H54 (cell line): ENCODE measurements at places on chromosomes 11 and 22.
A peak's percentile ranks its signal among the peaks of the same experiment; 100 is the strongest.

- no peak for DNase-seq
Observed at GRCh38 chr11:326842-327580, 6.4 kb upstream of the IFITM3 start.

- DNase-seq, result no peak
Observed at GRCh38 chr11:20566591-20567434, 32.6 kb upstream of the SLC6A5 start.

- no peak for DNase-seq
Observed at GRCh38 chr11:68009391-68010089, 587 bp upstream of the ALDH3B1 start.

DNA sequence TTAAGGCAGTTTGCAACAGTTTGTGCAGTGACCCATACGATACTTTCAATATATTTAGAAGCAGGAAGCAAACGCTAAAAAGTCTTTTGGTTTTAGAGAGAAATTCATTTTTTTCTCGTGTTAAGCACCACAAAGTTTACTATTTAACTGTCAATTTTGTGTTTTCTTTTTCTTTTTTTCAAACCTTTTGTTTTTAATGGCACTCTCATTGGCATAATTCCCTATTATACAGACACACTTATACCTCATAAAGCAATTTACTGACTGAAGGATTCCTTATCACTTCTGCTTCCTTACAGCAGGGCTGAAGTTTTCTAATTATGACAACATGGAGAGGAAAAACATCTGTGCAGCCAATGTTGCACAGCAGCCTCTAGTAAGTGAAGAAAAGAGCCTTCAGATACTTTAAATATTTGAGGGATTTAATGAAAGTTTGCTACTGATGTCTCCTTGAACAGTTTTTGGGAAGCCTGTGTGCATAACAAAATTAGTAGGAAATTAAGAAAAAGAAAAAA is 2191.2 kb downstream of the LRRC4C start:
- DNase-seq, result no peak

DNA sequence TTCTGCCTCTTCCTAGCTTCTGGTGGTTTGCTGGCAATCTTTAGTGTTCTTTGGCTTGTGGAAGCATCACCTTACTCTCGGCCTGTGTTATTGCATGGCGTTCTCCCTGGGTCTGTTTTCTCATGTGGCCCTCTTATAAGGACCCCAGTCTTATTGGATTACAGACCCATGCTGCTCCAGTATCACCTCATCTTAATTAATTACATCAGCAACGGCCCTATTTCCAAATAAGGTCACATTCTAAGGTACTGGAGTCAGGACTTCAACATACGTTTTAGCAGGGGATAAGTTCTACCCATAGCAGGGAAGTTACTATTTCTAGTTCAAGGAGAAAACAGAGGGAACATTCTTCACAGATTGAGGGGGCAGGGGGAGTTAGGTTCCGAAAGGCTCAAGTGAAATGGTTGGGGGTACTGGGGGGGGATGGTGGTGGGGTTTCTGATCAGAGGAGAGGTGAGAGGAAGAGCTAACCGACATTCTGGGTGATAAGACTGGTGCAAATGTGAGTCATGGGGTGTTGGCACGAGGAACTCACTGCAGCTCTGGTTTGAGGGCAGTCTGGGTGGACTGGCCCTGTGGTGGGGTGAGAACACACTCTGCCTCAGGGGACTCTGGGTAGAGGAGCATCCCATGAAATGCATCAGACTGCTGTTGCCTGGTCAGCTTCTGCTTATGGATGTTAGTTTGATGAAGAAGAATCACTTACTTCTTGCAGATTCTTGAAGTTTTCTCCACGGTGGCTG is 51.5 kb upstream of the ZBED5 start:
- DNase-seq, result no peak

GRCh38 chr22:43218786-43219185 is 31.9 kb upstream of the TTLL12 start:
- DNase-seq, result no peak

DNA sequence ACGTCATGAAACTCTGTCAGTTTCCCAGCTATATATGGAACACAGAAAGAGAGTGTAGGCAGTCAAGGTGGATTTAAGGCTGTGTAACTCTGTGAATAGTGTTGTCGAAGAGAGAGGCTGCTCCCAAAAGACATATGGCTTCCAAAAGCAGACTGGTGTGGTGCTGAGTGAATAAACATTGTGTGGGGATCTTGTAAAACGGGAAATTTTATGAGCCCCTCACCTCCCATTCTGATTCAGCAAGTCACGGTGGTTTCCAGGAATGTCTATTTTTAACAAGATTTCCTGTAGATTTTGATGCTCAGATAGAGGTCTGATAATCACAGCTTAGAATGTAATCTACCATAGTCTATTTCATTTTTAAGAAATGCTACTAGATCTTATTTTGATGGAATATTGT is 67.9 kb downstream of the SESN3 start:
- no peak for DNase-seq

DNA sequence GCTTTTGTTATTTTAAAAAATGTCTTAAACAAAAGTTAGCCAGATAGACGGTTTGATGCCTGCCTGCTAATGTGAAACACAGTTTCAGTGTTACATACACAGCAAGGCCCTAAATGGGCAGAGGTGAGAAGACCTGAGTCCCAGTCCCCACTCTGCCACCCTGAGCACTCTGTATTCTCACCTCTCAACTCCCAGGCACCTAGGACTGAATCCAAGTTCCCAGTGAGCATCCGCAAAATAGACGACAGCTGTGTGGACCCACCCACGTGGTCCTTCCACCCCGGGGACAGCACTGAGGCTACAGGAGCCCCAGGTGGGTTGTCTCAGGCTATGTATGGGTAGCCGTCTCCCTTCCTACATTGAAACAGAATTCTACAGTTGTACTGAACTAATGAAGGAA is 111.5 kb downstream of the RPL27A start:
- DNase-seq, result no peak

- no peak for DNase-seq
Observed at GRCh38 chr11:75597636-75598035, 35.6 kb downstream of the SERPINH1 start.

DNA sequence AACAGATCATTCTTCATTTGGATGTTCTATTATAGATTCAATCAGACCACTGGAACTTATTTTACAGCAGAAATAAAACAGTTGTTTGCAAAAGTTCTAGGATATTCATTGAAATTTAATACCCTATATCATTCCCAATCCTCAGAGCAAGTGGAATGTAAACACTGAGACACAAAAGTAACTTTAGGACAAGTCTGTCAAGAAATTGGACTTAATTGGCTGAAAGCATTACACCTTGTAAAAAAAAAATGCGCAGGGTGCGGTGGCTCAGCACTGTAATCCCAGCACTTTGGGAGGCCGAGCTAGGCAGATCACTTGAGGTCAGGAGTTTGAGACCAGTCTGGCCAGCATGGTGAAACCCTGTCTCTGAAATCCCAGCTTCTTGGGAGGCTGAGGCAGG is 29.9 kb upstream of the TMEM123 start:
- DNase-seq, result no peak

GRCh38 chr11:28176351-28176750 is 68.2 kb downstream of the METTL15 start:
- DNase-seq, result no peak

DNA sequence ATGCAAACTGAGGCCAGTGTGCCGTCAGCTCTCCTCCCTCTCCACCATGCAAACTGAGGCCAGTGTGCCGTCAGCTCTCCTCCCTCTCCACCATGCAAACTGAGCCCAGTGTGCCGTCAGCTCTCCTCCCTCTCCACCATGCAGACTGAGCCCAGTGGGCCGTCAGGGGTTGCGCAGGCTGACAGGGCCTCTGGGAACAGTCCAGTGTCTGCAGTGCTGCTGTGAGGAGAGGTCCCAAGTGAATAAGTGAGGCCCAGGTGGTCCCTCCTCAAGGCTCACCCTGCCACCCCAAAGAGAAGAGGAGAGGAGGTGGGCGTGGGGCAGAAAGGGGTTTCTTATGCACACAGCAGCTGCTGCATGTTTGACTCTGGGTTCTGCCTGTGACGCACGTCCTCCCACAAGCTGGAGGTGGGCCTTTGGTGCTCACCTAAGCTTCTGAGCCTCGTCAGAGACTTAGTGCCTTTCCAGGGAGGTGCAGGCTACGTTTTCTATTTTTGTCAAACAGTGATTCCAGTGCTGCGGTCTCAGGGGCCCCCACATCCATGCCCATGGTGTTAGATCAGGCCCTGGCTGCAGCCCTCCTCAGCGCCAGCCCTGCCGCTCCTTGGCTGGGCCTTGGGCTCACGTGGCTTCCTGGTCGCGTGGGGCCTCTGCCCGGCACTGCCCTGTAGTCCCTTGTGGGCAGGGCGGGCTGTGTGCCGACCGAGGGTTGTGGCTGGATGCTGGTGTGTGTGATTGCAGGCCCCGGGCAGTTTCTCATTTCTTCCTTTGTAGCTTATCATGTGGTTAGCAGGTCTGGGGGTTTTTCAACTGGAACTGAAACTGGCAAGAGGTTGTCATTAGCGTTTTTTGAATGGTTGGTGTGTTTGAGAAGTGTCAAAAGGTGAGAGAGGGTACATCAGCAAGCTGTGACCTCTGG is 7.1 kb downstream of the TPCN2 start:
- no peak for DNase-seq

GRCh38 chr11:727859-728748 is 19.2 kb upstream of the TALDO1 start:
- peak; percentile 100 for DNase-seq

GRCh38 chr11:10807493-10808234 is 1.1 kb downstream of the EIF4G2 start:
- peak; percentile 19 for DNase-seq

GRCh38 chr11:96102664-96103078 is 178.8 kb upstream of the MTMR2 start:
- no peak for DNase-seq

- no peak for DNase-seq
Observed at GRCh38 chr11:45209891-45210699, 63.7 kb downstream of the PRDM11 start.

- DNase-seq, result no peak
Observed at GRCh38 chr11:113732092-113732491, 26.0 kb upstream of the TMPRSS5 start.

DNA sequence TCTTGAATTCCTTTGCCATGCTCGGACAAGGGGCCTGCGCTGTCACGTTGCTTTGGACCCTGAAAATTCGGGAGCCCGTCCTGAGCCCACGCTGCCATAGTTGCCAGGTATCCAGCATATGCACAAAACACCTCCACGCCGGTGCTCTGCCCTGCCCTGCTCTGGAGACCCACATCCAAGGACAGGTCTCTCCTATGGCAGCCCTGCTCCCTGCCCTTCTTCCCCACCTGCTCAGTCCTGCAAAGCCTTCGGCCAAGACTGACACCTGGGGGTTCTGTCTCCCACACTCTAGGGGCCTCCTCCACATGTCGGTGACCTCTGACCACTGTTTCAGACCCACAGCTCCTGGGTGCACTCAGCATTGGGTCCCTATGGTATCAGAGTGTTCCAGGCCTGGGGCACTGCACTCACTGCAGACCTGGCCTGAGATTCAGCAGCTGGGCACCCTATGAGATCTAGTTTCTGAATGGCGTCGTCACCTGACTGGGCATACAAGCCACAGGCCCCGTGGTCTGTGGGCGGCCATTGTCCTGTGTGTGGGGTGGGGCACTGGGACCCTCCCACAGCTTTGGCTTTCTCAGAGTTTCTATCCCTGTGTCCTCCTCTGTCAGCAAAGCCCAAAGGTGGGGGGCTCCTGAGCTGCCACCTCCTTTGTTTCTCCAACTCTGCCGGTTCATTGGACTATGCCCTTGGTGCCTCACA is 2.0 kb upstream of the KRTAP5-6 start:
- no peak for DNase-seq

DNA sequence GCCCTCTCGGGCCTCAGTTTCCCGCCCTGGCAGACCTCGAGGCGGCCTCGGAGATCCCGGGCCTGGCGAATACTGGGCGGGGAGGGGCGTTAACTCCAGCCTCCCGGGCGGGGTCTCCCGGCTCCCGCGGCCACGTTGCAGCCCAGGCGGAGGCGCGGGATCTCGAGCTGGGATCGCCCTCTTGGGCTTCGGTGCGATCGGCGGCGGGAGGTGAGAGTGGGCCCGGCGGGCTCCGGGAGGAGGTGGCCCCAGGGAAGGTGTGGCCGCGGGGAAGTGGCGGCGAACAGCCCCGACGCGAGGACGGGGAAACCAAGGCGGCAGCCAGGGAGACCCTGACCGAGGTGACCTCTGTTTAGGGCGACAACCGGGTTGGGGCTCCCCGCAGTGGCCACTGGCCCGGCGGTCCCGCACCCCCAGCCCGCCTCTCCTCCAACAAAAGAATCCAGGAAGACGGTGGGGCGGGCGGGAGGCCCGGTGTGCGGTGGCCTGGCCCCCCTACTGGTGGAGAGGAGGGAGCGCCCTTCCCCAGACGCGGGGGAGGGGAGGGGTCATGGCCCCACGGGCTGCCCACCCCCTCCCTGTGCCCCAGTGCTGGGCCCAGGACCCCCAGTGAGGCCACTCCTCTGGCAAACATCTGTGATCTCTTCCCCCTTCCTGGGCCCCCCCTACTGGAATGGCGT is at the start of gene PHETA2:
Gene PHETA2, plus strand, starts transcription at position 117 of the 680 bp plus-strand sequence. CDS start 3,046 bp downstream, outside the sequence.
- DNase-seq, result no peak

GRCh38 chr11:62456630-62457029 is 37.8 kb downstream of the SCGB1A1 start:
- no peak for DNase-seq

GRCh38 chr11:128660947-128661346 is 32.9 kb upstream of the FLI1 start:
- no peak for DNase-seq

GRCh38 chr11:69647390-69647748 is 6.4 kb downstream of the CCND1 start:
- DNase-seq, result no peak

GRCh38 chr22:18931905-18932652 is 4.0 kb downstream of the PRODH start:
- DNase-seq, result no peak
